ENCODE measurements at places on chromosomes 2 and 18. TPM values are rescaled to one million over a fixed set of nuclear protein-coding genes. Genes with fewer than 3 reads are reported as not detected.

- DNase-seq = no peak
- no peak overlapping the region for H3K27ac ChIP-seq
- no peaks in the 10 kb centered on the region for H3K27me3 ChIP-seq
- no peaks in the 10 kb centered on the region for H3K4me1 ChIP-seq
- no peaks in the 10 kb centered on the region for H3K36me3 ChIP-seq
Measured at GRCh38 chr2:241821460-241822263, 12.7 kb downstream of the NEU4 start.

- peaks cover 4% of the 10 kb centered on the region for H3K4me1 ChIP-seq
- no peaks in the 10 kb centered on the region for H3K36me3 ChIP-seq
- H3K27me3 ChIP-seq = no peaks in the 10 kb centered on the region
- no peak overlapping the region for H3K4me3 ChIP-seq
- H3K27ac ChIP-seq = no peak overlapping the region
Measured at GRCh38 chr18:48835119-48835518, 115.6 kb downstream of the SMAD7 start.

DNA sequence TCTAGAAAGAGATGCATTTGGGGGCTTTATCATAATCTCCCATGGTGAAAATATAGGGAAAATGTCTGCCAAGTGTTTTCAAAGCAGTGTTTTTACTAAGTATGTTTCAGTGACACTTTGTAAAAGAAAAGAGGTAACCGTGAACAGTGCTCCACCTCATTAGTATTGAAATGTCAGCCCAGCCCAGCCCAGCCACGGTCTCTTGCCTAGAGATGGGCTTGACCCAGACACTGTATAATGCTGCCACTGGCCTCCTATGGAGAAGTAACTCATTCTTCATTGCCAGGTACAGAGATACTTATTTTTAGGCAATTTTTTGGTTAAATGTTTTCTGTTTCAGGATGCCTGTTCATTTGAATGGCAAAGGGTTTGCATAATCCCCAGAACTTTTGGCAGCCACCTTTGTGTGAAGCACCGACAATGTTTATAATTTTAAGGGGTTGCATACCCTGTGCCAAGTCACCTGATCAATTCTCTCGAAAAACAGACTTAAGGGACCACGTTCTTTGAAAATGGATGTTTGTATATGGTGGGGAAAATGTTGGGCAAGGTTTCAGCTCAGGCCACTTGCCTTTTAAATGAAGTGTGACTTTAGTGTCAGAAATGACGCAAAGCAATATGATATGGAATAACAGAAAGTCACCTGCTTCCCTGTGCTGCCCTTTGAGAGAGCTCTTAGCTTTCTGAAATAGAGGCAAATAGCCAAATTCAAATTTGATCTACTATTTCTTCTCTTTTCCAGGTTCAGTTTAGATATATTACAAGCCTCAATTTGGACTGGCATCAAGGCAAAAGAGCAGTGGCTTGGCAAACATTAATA is 314.5 kb upstream of the RGPD4 start:
- H3K36me3 ChIP-seq = no peaks in the 10 kb centered on the region
- no peak overlapping the region for H3K4me3 ChIP-seq
- no peaks in the 10 kb centered on the region for H3K27me3 ChIP-seq
- no peak for DNase-seq

DNA sequence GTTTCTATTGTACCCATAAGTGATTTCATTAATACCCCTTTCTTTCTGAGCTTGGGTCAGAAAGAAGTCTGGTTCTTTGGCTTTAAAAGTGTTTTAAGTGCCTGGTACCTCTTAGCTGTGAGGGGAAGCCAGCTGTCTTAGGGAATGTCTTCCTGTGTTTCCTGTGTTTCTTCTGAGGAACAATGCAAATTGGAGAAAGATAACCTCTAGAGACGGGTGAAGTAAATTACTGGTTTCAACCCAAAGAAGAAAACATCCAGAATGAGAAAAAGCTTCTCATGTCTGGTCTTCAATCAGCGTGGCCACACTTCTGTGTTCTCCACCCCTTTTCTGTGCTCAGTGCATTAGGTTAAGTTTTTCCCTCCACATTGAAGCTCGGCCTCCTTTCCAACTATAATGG is 10.2 kb upstream of the CHN1 start:
- H3K27ac ChIP-seq = no peak overlapping the region
- no peak for DNase-seq
- H3K36me3 ChIP-seq = no peaks in the 10 kb centered on the region

DNA sequence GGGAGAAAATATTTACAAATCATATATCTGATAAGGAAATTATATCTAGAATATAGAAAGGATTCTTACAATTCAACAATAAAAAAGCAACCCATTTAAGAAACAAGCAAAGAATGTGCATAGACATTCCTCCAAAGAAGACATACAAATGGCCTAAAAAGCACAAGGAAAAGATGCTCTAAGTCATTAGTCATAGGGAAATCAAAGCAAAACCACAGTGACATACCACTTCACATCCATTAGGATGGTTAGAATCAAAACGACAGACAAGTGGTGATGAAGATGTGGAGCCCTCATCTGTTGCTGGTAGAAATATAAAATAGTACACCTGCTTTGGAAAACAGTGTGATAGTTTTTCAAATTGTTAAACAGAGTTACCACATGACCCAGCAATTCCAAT is 48.2 kb downstream of the MAPRE2 start:
- no peak overlapping the region for H3K4me3 ChIP-seq
- no peak for DNase-seq
- no peaks in the 10 kb centered on the region for H3K27me3 ChIP-seq
- no peaks in the 10 kb centered on the region for H3K36me3 ChIP-seq
- H3K27ac ChIP-seq = no peak overlapping the region

DNA sequence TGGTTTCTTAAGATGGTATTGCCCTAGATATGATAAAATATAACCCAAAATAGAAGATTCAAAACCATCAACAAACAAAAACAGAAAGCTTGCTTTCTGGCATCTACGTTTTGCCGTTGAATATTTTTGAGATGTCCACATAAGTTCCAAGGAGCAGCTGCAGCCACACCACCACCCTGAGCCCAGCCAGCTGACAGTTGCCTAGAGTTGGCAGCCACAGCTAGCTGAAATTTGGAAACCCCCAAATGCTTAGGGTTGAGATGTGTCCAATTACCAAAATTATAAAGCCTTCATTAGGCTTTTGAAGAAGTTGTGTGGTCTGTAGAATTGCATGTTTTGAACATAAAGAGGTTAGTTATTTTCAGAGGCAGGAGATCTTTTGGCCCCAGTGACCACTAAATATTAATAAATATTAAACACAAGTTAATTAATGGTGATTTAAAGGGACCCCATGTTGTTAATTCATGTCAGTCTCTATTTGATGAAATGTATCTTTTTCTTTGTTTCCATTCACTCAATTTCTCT is 118.1 kb upstream of the DTNA start:
- H3K4me1 ChIP-seq = no peaks in the 10 kb centered on the region
- H3K27ac ChIP-seq = peak overlapping the region; percentile 59
- no peaks in the 10 kb centered on the region for H3K36me3 ChIP-seq
- H3K4me3 ChIP-seq = no peak overlapping the region

Gene CYBRD1
- 193 TPM for polyA plus RNA-seq

Gene ACTG2
- polyA plus RNA-seq = 119 TPM

Measured in aorta (tissue), 5 donors.